EL (cell line): ENCODE measurements at places on chromosomes 4 and X.

- peak; percentile 52 for DNase-seq
These were observed 118.7 kb upstream of the AP1S2 start for GRCh38 chrX:15973299-15973698.

- DNase-seq = peak; percentile 23
These were observed 13.0 kb upstream of the PLAC1 start for GRCh38 chrX:134671294-134671693.

DNA sequence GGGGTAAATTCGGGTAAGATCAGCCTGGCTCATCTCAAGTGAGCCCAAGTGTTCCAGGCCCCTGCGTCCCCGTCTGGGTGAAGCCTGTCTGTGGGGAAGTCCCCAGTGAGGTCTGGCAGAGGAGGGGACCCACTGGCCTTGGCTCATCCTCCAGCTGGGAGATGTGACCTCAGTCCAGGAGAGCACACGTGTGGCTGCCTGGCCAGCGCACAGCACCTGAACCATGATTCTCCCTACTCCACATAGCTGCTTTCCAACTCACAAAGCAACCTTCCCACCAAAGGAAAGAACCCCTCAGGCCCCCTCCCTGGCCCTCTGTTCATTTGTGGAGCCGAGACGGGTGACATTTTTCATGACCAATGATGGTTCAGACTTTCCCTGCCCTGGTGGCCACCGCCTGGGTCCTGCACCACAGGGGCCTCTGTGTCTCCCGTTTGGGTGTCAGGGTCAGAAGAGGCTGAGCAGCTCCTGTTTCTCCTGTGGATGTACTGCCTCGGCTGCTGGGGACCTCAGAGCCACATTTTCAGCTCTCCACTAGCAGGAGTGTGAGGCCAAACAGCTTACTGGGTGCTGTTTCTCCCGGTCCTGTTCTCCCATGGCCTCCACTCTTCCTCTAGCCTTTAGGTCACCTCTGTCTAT, 111.4 kb downstream of the CPZ start:
- no peak for DNase-seq

GRCh38 chrX:19799319-19800182, 87.8 kb downstream of the SH3KBP1 start:
- DNase-seq = peak; percentile 6

DNA sequence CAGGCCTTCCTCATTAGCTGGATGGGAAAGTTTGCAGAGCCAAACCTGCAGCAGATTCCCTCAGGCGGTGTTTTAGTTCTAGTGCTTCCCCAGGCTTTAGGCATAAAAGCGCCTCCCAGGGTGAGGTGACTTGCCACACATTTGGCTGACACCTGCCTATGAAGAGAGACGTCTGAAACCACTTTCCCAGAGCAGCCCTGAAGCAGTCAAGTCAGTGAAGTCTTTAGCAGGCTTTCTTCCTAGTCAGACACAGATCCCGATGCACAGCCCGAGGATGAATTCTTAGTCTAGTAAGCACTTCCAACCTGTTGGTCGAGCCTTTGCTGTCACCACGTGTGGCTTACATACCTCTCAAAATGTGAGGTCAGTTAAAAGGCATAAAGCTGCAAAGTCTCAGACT, 484.1 kb downstream of the SMARCA1 start:
- DNase-seq = no peak

- DNase-seq = no peak
These were observed 261.8 kb downstream of the KCTD8 start for GRCh38 chr4:44186850-44187246.

GRCh38 chrX:136214551-136214950, 36.6 kb downstream of the MAP7D3 start:
- DNase-seq = peak; percentile 96

GRCh38 chrX:15505101-15505500, 4.5 kb downstream of the BMX start:
- no peak for DNase-seq

DNA sequence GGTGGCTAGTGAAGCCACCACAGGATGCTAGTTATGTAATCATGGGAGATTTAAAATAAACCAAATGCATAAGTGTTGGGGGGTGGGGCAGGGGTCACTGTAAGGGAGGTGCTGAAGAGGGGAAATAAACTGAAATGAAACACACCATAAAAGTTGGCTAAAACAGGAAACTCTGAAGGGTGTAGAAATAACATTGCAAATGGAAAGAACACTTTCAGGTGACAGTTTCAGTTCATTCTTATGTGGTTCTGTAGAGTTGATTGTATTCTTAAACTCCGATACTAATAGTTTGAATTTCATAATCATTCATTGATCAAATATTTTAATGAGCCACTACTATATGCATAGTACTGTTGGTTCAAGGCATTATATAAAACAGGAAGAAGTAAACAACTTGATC, 80.1 kb downstream of the HDAC8 start:
- DNase-seq = no peak

GRCh38 chr4:12110627-12111026, 681.9 kb upstream of the HS3ST1 start:
- no peak for DNase-seq

- DNase-seq = no peak
These were observed 185.5 kb downstream of the RAB28 start for GRCh38 chr4:13298655-13299054.

DNA sequence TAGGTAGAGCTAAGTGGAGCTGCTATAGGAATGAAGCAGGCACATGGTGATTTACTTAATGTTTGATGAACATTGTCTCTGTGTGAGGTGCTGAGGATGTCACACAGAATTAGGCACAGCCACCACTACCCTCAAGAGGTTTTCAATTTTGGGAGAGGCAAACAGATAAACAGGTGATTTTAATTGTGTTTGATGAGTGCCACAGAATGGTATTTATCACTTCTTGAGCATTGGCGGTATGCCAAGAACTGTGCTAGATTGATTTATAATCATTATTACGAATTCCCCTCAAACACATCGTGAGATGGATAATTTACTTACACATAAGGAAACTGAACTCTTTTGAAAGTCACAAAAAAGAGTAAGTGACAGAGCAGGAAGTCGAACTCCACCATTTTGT, 74.8 kb downstream of the FREM3 start:
- no peak for DNase-seq

DNA sequence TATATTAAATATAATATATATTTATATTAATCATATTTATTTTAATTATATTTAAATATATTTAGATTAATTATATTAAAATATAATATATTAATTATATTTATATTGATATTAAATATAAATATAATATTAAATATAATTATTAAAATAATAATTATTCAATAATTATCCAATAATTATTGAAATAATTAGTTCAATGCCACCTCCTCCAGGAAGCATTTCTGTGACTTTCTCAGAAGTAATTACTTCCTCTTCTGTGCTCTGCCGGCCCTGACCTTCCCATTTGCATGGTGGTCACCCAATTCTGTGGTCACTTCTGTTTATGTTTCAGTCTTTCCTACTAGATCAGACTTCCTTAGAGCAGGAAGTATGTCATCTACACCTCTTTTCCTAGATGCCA, 45.8 kb downstream of the EVC2 start:
- DNase-seq = no peak

GRCh38 chr4:90546114-90546513, 418.9 kb downstream of the CCSER1 start:
- DNase-seq = no peak

DNA sequence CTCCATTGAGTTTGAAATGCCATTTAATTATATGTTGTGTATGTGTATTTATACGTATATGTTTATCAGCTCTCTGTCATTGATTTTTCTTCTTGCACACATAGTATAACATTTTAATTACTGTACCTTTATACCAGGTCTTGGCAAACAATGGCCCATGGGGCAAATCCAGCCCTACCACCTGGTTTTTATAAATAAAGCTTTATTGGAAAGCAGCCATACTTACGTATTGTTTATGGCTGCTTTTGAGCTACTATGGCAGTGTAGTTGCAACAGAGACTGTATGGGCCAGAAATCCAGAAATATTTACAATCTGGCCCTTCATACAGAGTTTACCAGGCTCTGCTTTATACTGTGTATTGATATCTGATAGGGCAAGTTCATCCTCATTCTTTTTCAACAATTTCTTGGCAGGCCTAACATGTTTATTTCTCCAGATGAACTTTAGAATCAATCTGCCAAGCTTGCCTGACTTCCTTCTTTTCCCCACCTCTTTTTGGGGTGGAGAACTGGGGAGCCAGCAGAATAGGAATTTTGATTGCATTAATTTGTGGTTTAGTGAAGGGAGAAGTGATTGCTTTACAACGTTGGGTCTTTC, 15.8 kb downstream of the DCUN1D4 start:
- DNase-seq = no peak

- no peak for DNase-seq
These were observed 231.6 kb downstream of the TLL1 start for GRCh38 chr4:166104623-166105022.

- DNase-seq = no peak
These were observed 119.7 kb upstream of the NWD2 start for GRCh38 chr4:37124800-37125199.

DNA sequence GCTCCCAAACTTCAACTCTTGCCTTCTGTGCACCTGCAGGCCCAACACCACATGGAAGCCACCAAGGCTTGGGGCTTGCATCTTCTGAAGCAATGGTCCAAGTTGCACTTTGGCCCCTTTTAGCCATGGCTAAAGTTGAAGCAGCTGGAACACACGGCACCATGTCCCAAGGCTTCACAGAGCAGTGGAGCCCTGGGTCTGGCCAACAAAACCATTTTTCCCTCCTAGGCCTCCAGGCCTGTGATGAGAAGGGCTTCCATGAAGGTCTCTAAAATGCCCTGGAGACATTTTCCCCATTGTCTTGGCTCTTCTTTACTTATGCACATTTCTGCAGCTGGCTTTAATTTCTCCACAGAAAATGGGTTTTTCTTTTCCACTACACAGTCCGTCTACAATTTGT, 61.3 kb upstream of the CYSLTR1 start:
- DNase-seq = no peak

DNA sequence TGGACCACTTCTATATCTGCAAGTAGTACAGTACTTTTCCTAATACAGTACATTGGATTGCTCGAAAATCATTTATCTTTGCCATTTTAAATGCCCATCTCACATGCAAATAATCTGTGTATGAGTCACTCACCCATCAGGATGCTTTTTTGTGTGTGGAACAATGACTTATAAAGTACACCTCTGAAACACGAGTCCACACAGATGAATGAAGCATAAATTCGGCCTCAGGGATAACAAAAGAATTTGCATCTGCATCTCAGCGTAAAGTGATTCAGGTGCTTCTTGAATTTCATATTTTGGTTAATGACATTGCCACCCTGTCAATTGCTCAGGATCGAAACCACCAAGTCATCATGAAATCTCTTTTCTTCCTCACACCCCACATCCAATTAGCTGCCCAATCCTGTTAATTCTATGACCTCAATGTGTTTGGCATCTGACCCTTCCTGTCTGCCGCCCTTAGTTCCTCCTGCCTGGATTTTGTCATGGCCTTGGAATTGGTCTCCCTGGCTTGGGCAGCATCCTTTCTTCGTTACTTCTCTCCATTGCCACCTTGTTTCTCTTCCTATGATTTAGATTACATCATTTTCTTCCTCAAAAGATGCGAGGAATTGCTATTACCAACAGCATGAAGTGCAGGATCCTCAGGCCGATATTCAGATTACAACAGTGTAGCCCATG, 161.6 kb upstream of the MID1 start:
- DNase-seq = no peak
